ENCODE measurements at places on chromosomes 6 and 20.

DNA sequence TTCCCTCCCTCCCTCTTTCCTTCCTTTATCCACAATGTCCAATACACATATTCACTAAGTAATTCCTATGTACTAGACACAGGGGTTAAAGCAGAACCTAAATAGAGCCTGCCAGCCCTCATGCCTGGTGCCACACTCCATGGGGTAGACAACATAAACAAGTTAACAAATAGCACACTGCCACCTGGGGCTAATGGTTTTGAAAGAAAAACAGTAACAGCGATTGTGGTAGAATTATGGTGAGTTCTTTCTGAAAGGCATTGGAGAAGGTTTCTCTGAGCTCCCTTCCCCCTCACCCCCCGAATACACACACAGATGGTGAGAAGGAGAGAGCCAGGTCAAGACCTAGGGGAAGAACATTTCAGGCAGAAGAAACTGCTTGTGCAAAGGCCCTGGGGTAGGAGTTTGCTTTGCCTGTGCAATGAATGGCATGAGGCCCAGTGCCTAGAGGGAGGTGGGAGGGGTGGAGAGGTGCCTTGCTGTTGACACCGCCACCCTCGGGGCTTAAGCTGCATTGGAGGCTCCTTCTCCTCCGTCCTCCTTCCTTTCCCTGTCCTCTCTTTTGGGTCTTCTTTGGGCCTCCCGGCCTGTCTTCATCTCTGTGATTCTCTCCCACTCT, 502.4 kb upstream of the SULF2 start:
- DNase-seq, result no peak

DNA sequence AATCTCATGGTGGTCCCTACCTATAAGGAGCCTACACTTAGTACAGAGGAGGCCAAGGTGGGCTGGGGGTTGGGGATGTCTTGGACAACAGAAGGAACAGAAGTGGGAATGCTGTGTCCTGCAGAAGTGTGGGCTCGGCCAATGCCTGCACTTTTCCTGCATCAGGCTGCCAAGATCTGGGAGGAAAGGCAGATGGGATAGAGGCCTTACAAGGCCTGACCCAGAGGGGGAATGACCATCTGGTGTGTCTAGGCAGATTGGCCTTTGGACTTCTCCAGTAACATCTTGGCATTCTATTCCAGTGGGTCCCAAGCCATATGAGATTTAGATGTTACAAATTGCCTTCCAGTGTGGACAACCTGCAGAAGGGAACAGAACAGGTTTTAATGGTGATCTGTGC, 124.7 kb upstream of the GPR6 start:
- DNase-seq, result no peak

DNA sequence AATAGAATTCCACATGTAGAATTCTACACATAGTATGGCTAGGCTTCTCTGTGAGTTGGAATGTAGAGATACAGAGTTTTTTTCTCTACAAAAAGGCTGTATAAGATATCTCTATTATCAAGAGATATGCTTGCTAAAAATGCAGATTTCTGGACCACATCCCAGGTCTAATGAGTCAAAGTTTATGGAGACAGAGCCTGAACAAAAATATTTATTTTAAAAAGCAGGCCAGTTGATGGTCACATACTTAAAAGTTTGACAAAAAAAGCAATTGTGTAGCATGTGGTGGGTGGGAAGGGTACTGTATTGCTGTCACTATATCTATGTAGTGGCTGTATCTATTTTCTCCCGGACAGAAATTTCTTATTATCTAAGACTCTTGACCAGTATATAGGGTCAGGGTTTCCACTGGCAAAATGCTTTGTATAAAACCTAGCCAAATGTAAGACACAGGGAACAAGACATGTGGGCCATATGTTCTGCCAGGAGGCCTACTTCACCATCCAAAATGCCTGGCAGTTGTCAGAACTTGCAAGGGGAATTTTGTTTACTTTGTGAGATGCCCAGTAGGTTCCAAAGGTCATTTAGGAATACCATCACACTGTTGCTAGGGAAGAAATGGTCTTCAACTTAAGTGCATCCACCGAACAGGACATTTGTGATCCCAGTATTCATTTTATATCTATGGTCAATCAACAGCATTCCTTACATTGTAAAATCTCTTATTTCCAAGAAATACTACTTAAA, 60.6 kb downstream of the SHPRH start:
- DNase-seq, result no peak

DNA sequence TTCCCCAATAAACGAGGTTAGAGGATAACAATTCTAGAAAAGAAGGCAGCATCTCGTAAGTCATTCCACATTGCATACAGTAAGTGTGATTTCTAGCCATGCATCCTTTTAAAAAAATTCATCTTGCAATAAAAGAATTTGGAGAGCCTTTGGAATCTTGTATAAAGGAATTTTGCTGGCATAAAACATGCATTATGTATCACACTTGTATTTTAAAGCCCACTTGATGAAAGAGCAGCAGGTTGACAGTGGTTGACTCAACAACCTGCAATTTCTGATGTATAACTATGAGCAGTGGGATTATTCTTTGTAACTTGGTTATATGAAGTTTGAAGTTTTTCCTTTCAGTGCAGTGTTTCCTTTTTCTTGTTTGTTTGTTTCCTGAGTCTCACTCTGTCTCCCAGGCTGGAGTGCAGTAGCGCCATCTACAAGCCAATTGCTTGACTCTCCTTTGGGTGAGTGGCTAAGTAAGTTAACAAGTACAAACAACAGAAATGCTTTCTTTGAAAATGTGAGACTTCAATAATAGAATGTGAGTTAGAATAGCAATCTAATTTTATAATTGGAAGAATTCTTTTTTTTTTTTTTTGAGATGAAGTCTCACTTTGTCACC, 39.9 kb downstream of the JARID2 start:
- no peak for DNase-seq

DNA sequence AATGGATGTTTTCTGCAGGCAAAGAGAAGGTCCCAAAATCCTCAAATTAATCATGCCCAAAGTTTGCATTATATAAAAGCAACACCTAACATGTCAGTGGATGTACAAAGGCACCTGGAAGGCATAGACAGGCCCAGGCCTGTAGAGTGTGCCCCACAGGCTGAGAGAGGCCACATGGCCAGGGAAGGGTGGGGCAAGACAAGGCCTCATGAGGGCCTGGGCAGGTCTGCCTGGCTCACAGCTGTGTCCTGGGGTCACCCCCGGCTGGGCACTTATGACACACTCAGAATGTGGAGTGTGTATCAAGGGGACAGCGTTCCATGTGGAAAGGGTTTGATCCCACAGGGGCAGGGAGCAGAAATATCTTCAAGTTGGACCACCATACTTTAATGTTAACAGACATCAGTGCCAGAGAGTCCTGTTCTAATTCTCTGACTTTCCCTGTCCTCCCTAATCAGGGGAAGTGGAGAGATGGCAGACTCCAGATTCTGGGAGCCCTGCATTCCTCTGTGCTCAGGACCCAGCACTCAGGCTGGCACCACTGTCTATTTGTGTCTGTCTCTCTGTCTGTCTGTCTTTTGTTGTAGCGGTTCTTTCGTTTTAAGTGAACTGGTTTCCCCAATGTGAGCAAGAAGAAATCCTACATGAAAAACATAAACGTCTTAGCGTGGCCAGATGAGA, 178.3 kb upstream of the FOXA2 start:
- no peak for DNase-seq

DNA sequence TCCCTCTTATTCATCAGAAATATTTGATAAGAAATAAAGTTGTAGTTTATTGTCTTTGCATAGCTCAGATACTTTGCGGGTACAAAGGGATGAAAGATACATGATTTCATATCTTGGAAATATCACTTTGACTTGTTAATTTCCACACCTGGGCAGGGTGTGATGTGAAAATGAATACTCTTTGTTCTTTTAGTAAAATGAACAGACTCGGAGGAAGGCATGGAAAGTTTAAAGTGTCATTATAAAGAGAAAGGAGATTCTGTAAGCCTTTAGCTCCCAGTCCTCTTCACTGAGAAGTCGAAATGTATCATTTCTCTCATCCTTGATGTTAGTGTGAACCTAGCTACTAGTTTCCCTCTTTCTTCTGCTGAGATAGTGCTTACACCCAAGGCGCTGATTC, 36.7 kb upstream of the AKIRIN2 start:
- DNase-seq, result no peak

Measured in CD4-positive, CD25-positive, alpha-beta regulatory T cell (primary cell).